ENCODE measurements at places on chromosomes 13 and 19. TPM values are rescaled to one million over a fixed set of nuclear protein-coding genes. Genes with fewer than 3 reads are reported as not detected.

DNA sequence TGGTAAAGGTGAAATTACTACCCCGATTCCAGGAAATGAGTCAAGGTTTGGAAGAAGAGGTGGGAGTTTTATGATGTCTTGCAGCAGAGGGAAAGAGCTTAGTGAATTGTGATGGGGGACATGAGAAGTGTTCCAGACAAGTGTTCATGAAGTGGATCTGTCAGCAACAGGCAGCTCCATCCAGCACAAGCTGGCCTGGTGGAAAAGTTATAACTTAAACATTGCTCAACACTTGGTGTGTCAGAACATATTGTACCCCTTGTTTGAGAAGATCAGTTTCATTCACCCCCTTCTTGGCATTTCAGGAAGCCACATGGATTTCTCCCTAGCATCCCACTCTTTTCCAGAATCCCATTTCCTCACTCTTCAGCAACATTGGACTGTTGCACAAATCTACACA, 222.0 kb downstream of the B3GLCT start:
- no peak for DNase-seq

The HMG20B gene
- polyA plus RNA-seq: 63.9 TPM

GRCh38 chr13:102392481-102393209, 9.2 kb downstream of the FGF14 start:
- DNase-seq: no peak

The ZNF93 gene
- 25.3 TPM for polyA plus RNA-seq

GRCh38 chr19:5154129-5154798, 185.4 kb downstream of the KDM4B start:
- no peak for DNase-seq

The RCBTB1 gene
- 11.8 TPM for polyA plus RNA-seq

DNA sequence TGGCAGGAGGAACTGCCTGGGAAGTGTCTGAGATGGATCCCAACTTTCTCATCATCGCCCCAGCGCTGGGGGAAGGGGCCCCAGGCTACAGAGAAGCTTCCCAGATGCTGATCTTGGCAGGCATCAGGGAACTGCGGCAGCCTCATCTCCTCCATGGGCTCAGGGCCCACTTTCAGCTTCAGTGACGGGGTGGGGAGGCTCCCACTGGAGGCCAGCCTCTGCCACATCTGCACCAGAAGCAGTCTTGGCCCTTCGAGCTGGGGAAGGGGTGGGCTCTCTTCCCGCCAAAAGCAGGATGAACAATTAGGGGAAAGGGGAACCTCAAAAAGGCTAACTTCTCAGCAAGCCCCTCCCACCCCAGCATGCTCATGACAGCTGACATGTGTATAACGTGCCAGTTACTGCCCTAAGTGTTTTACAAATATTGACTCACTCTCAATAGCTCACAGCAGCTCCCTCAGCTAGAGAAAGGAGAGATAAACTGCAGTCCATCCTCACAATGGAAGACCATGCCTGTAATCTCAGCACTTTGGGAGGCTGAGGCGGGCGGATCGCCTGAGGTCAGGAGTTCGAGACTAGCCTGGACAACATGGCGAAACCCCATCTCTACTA, 7.1 kb upstream of the S1PR2 start:
- no peak for DNase-seq

The LILRB5 gene
- polyA plus RNA-seq: 0.06 TPM

The HIPK4 gene
- 0.57 TPM for polyA plus RNA-seq

The ZNF763 gene
- 0.39 TPM for polyA plus RNA-seq

The ONECUT3 gene
- not detected for polyA plus RNA-seq
